NCI-H146 (cell line): ENCODE measurements at places on chromosomes 5 and 9.

DNA sequence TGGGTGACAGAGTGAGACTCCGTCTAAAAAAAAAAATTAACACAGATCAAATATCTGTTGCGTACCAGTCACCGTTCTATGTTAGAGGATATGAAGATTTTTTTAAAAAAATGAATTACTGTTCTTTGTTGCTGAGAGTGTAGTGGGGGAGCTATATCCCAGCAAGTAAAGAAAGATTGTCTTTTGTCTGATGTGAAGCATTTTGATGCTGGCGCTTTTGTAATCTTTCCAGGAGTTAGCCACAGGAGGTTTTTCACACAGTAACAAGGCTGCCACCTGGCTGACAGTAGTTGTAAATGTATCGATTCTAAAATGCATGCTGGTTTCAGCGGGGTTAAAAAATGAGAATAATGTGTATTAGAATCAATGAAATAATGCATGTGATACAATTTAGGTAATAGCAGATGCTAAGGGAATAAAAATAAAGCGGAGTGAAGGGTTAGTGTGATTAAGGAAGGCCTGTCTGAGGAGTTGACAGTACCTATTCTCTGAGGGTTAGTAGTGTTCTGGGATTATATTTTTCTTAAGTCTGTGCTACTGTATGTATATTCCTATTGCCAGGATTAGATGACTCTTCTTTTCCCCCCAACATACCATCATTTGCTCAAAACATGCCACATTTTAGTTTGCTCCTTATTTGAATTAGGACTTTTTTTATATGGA is 3.4 kb downstream of the LMNB1 start:
- DNase-seq, result peak; percentile 43

GRCh38 chr5:150640311-150641005 is at the start of gene SYNPO:
TSS of gene SYNPO (plus strand) at chr5:150640660. CDS start at chr5:150648276, 7,616 bp downstream.
- DNase-seq, result no peak

DNA sequence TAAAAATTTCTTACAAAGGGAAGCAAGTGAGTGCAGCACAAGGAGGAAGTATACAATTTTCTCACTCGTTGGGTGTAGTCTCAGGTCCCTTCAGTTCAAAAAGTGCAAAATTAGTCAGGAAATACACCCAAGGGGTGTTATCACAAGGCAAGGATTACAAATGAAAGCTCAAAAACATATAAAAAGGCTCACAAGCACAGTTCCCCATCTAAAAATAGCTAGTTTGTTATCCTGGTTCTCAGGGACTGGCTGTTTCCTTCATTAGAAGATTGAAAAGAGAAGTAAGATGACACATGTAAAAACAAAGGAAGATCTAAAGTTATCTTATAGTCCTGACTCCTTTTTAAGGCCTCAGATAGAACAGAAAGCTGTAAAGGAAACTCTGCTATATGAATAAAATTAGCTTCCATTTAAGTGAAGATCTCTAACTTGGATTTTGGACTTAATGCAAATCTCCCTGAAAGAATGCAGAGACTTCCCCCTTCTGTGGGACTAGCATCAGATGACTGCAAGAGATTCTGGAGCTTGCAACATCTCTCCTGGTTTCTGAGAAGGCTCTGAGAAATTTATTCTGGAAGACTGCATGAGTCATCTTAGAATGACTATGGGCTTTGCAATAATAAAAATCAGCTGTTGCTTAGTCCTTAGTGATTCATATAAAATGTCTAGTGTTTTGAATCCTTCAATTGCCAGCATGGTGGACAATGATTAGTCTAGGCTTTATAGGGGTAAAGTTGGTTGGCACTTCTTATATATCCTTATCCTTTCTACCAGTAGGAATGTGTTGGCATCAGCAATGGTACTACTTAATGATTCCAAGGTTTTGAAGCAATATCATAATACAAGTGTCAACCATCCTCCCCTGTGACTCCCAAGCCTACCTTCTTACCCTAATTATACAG is 25.4 kb downstream of the DAB2 start:
- DNase-seq, result no peak

- DNase-seq, result no peak
These were observed 108.6 kb downstream of the TRIO start for GRCh38 chr5:14251733-14252132.

DNA sequence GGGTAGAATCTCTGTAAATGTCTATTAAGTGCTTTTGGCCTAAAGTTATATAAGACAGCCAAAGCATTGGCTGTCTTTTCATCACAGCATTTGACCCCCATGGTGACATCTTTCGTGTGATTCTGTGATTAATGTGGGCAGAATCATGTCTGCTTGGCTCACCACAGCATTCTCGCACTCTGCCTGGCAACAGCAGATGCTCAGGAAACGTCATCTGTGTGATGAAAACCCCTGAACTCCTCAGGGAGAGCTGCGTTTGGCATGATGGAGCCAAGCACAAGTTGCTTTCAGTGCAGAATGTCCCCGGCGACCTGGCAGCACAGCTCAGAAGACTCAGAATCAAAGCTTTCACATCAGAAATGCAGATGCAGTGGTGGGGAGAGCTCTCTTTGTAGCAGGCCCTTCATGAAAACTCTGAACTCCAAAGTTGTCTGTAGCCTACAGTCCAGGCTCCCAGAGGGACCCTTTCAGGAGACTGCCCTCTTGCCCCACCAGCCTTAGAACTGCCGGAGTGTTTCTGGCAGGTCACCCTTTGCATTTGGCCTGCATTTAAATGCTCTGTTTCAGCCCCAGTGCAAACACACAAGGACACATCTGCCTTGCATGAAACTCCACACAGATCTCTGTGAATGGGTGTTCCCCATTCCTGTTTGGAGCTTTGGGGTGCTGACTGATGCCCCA is 155.6 kb upstream of the PANK3 start:
- no peak for DNase-seq

DNA sequence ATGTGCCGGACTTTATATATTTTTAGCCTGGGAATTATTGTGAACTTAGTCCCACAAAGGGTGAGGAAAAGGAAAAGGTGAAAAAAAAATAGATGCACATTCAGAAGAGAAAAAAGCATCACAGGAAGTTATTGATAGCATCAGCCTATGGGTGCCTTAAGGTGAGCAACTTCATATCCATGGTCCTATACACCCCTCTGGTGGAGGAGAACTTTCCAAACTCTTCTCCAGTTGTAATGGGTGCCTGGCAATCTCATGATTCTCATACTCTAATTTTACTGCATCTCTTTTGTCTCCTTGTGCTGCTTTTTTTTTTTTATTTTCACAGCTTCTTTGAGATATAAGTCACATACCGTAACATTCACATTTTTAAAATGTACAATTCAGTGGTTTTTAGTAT is 107.4 kb downstream of the JAKMIP2 start:
- DNase-seq, result no peak

- no peak for DNase-seq
These were observed 40.8 kb downstream of the NAIF1 start for GRCh38 chr9:128026255-128026772.

- DNase-seq, result no peak
These were observed 2.5 kb downstream of the FST start for GRCh38 chr5:53482717-53483638.

DNA sequence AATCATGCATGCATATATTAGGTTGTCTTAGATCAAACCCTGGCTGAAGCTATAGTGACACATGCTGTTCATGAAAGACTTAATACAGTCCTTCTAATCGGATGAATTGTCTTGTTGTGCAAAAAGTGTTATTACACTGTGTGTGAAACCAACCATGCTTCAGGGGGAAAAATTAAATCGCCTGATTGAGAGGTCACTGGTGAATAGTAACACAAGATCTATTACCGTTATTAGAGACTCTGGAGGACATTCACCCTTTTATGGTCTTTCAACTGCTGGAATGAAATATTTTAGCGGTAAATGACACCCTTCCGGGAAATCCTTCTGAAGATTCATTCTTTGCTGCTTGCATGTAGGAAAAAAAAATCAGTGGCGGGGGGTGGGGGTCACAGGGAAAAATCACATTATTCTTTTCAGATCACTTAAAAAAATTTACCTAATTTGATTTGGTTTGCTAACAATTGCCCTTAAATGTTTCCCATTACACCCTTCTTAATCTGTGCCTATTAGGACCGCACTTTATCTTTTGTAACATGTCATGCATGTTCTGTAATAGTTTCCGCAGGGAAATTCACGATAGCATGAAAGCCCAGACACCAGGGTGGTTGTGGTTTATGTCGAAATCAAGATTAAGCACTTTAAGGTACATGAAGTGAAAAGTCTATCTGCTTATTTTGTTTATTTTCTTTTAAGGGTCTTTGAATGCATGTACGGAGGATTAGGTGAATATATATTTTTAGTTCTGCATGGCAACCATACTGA is 120.6 kb downstream of the FOCAD start:
- DNase-seq, result no peak
